Ascending aorta (tissue), 2 donors: ENCODE measurements at places on chromosomes 2 and 18. TPM values are rescaled to one million over a fixed set of nuclear protein-coding genes. Genes with fewer than 3 reads are reported as not detected.

The SERPINB2 gene
- total RNA-seq = not detected

DNA sequence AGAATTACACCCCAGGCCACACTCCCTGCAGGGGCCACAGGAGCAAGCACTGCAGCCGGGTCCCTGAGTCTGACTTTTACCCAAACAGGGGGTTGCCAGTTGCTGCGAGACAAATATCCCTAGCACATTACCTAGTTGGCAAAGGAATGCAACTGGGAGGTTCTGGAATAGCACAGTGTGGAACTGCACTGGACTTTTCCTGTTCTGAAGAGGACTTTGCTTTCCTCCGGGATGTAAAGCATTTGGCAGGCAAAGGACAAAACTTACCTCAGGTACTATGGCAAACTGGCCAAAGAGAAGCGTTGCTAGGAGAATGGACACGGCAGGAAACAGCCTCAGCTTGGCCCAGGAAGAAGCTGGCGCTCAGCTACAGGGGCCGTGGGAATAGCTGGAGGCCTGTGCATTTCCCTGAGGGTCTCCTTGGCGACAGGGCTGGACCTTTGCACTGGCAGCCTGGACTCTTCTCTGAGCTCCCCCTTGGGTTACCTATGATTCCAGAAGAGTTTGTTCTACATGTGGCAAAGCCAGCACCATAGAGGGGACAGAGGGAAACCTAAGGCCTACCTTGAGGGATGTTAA, 45.0 kb downstream of the BCL11A start:
- no peaks in the 10 kb centered on the region for H3K4me1 ChIP-seq
- DNase-seq = no peak
- no peaks in the 10 kb centered on the region for H3K27me3 ChIP-seq
- no peak overlapping the region for H3K4me3 ChIP-seq
- no peaks in the 10 kb centered on the region for H3K36me3 ChIP-seq

The AMER3 gene
- not detected for total RNA-seq

DNA sequence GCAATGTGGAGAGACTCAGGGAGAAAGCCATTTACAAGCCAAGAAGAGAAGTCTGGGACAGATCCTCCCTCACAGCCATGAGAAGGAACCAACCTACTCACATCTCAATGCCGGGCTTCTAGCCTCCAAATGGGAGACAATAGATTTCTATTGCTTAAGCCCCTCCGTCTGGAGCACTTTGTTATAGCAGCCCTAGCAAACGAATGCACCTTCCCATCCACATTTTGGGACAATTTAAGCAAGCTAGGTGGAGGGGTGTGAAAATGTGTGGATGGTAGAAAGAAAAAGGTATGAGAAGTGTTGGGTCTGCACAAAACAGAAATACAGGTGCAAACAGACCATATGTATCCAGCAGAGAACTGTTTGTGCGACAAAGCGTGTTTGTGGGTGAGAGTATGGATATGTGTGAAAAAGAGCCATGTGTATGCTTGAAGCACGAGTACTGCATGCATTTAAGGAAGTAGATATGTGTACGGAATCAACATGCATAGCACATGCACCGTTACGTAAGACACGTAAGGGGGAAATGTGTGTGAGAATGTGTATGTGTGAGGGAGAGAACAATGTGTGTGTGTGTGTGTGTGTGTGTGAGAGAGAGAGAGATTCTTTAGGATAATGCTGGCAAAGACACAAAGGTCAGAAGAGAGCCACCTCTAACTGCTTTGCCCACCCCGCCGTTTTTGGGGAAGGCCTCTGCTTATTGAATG, 13.1 kb upstream of the E2F6 start:
- no peaks in the 10 kb centered on the region for H3K4me1 ChIP-seq
- no peaks in the 10 kb centered on the region for H3K36me3 ChIP-seq
- H3K4me3 ChIP-seq = no peak overlapping the region
- DNase-seq = no peak
- H3K27ac ChIP-seq = no peak overlapping the region
- peaks cover 12% of the 10 kb centered on the region for H3K27me3 ChIP-seq

DNA sequence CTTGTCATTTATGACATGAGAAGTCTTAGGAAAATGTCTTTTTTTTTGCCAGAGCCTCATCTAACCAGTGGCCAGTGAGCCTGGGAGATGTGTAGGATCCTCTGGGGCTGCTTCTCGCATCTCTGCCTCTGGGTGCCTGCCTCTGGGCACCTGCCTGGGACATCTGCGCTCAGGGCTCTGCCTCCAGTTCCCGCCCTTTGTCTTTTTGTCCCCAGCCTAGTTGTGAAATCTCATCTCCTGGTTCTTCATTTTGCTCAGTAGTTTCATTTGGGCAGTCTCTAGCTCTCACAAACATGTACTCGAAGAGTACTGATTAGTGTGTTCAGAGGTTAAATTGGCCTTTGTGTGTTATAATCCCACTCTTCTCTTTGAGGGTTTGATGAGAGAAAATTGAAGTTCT, 92.0 kb downstream of the LTBP1 start:
- no peaks in the 10 kb centered on the region for H3K27me3 ChIP-seq
- peaks cover 12% of the 10 kb centered on the region for H3K4me1 ChIP-seq
- no peak overlapping the region for H3K4me3 ChIP-seq

The ARMC9 gene
- 3.3 TPM for total RNA-seq

DNA sequence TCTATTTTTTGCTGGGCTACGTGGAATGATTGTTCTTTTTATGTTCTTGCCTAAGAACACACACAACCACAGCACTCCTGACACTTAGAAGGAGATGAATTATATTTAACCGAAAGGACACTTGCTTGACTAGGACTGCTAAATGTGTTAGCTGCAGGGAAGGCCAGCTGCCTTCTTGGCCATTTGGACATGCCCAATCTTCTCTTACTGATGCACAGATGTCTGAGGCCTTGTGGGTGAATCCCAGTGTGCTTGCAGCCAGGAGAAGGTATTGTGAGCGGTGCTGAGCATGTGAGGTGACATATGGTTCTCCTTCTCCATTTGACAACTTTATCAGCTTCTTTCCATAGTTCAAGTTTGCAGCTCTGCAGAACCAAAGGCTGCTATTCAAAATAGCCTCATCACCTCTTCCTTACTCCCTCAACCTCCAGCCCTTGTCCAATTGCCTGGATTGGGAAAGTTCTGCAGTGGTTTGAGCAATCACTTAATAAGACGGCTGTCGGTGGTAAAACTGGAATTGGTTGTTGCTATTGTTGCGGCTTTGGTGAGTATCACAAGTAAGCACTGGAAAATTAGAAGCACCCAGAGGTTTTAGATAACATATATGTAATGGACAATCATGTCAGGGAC, 1113.3 kb downstream of the TSN start:
- H3K27me3 ChIP-seq = no peaks in the 10 kb centered on the region
- no peaks in the 10 kb centered on the region for H3K4me1 ChIP-seq
- no peak for DNase-seq
- H3K4me3 ChIP-seq = no peak overlapping the region
- H3K27ac ChIP-seq = no peak overlapping the region
- no peaks in the 10 kb centered on the region for H3K36me3 ChIP-seq

GRCh38 chr2:111954602-111955332, 56.4 kb downstream of the MERTK start:
- H3K36me3 ChIP-seq = peaks cover 6% of the 10 kb centered on the region
- peaks cover 3% of the 10 kb centered on the region for H3K4me1 ChIP-seq

The UGT1A10 gene
- not detected for total RNA-seq

GRCh38 chr18:56469582-56469981, 168.8 kb downstream of the TXNL1 start:
- no peak overlapping the region for H3K27ac ChIP-seq
- H3K27me3 ChIP-seq = no peaks in the 10 kb centered on the region
- no peaks in the 10 kb centered on the region for H3K36me3 ChIP-seq
- H3K4me1 ChIP-seq = no peaks in the 10 kb centered on the region
- H3K4me3 ChIP-seq = no peak overlapping the region

The FARSB gene
- 4.4 TPM for total RNA-seq

DNA sequence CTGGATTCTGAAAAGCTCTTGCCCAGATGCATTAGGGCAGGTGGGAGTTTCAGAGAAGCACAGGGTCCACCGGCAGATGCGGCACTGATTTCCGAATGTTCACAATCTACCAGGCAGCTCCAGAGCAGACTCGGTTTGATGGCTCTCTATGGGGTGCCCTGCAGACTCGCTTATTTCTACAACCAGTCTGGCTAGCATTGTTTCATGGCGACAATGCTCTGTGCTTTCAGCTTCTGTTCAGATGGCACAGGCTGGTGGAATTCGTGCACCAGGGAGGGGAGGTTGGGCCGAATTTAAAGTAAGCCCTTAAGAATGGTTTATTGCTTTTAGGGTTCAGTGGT, 9.9 kb downstream of the MYT1L start:
- no peak for DNase-seq
- H3K36me3 ChIP-seq = no peaks in the 10 kb centered on the region
- no peaks in the 10 kb centered on the region for H3K4me1 ChIP-seq
- H3K27ac ChIP-seq = no peak overlapping the region
- H3K4me3 ChIP-seq = no peak overlapping the region

GRCh38 chr2:126315828-126316227, 340.1 kb upstream of the GYPC start:
- H3K4me1 ChIP-seq = no peaks in the 10 kb centered on the region
- H3K27ac ChIP-seq = no peak overlapping the region
- no peak for DNase-seq
- H3K4me3 ChIP-seq = no peak overlapping the region

GRCh38 chr18:58310517-58310916, 266.5 kb downstream of the NEDD4L start:
- DNase-seq = no peak
- H3K36me3 ChIP-seq = no peaks in the 10 kb centered on the region
- no peak overlapping the region for H3K4me3 ChIP-seq
- H3K4me1 ChIP-seq = no peaks in the 10 kb centered on the region
- no peaks in the 10 kb centered on the region for H3K27me3 ChIP-seq

The SERPINB7 gene
- not detected for total RNA-seq

DNA sequence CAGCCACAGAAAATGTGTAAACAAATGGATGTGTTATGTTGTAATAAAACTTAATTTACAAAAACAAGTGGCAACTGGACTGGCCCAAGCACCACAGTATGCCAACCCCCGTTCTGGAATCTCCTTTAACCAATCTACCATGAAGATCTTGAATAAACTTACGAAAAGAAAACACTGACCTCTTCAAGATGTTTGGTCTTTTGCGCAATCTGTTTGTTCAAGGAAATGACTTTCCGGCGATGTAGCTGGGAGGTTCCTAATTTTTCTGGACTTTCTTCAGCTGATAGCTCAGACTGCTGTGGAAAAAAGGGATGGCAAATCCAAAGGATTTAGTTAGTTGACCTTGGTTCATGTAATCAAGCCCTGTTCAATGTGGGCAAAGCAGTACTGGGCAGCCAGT, 55.7 kb downstream of the CCDC93 start:
- H3K27me3 ChIP-seq = no peaks in the 10 kb centered on the region
- DNase-seq = no peak
- peaks cover 58% of the 10 kb centered on the region for H3K36me3 ChIP-seq
- H3K4me3 ChIP-seq = no peak overlapping the region
- no peaks in the 10 kb centered on the region for H3K4me1 ChIP-seq

- H3K4me3 ChIP-seq = no peak overlapping the region
- DNase-seq = no peak
- H3K36me3 ChIP-seq = no peaks in the 10 kb centered on the region
Measured at GRCh38 chr2:86298411-86299390, 38.7 kb downstream of the REEP1 start.

- H3K27me3 ChIP-seq = no peaks in the 10 kb centered on the region
- DNase-seq = no peak
- H3K36me3 ChIP-seq = no peaks in the 10 kb centered on the region
- peaks cover 8% of the 10 kb centered on the region for H3K4me1 ChIP-seq
Measured at GRCh38 chr2:31137211-31138036, 816 bp downstream of the GALNT14 start.

The FAM161A gene
- total RNA-seq = not detected

- H3K36me3 ChIP-seq = no peaks in the 10 kb centered on the region
- DNase-seq = no peak
- peaks cover 6% of the 10 kb centered on the region for H3K4me1 ChIP-seq
Measured at GRCh38 chr2:224040753-224041152, 1.7 kb upstream of the SERPINE2 start.

The PDE1A gene
- total RNA-seq = 4.8 TPM

DNA sequence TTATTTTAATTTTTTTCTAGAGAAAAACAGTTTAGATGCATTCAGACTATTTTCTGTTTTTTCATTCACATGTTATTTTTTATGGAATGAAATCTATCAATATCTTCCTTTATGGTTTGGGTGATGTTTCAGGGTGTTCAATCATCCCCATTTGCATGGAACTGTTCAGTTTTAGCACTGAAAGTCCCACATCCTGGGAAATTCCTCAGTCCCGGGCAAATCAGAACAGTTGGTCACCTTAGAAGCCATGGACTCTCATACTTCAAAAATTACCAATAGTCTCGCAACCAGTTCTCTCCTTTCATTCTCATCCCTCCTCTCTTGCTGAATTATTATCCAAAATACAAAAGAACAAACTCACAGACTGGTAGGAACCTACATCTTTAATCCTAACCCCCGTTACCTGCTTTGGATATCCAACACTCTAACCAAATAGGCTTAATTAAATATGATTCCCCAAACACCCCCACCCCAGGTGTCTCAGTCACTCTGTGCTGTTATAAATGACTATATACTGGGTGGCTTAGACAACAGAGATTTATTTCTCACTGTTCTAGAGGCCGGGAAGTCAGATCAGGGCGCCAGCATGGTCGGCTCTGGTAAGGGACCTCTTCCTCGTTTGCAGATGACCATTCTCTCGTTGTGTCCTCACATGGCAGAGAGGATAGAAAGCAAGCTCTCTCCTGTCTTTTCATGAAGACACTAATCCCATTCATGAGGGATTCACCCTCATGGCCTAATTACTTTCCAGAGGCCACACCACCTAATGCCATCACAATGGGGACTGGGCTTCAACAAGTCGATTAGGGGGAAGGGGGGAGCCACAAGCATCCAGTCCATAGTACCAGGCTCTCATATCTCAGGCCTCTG, 57.7 kb upstream of the SLC1A4 start:
- H3K36me3 ChIP-seq = no peaks in the 10 kb centered on the region
- no peak overlapping the region for H3K4me3 ChIP-seq
- H3K27me3 ChIP-seq = no peaks in the 10 kb centered on the region
- DNase-seq = no peak
- H3K27ac ChIP-seq = no peak overlapping the region

DNA sequence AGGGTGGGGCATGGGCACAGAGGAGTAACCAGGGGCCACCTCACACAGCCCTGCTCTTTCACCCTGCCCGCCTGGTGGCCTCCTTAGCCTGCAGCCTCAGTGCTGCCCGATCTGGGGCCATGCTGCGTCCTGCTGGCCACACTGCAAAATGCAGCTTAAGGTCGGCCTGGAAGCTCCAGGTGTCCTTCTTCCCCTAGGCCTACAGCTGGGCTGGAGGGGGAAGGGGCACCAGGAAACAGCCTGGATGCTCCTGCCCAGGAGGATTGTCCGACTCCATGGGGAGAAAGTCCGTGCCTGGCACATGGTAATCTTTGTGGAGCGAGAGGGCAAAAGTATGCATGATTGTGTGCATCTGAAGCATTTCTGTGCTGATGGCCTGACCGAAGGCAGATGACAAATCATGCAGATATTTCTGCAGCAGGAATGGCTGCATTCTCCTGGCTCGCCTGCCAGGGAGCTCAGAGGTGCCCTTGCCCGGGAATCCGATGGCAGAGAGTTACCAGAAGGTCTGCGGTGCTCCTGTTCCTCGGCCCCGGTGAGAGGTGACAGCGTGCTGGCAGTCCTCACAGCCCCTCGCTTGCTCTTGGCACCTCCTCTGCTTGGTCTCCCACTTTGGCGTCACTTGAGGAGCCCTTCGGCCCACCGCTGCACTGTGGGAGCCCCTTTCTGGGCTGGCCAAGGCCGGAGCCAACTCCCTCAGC, 12.8 kb upstream of the ALPP start:
- no peak overlapping the region for H3K27ac ChIP-seq
- H3K36me3 ChIP-seq = no peaks in the 10 kb centered on the region
- DNase-seq = no peak
- H3K4me3 ChIP-seq = no peak overlapping the region

The RFTN2 gene
- total RNA-seq = 4.8 TPM
